ENCODE measurements at places on chromosomes 16 and 17.

GRCh38 chr17:78208486-78208885 is 5.6 kb upstream of the BIRC5 start:
- no peak for DNase-seq

DNA sequence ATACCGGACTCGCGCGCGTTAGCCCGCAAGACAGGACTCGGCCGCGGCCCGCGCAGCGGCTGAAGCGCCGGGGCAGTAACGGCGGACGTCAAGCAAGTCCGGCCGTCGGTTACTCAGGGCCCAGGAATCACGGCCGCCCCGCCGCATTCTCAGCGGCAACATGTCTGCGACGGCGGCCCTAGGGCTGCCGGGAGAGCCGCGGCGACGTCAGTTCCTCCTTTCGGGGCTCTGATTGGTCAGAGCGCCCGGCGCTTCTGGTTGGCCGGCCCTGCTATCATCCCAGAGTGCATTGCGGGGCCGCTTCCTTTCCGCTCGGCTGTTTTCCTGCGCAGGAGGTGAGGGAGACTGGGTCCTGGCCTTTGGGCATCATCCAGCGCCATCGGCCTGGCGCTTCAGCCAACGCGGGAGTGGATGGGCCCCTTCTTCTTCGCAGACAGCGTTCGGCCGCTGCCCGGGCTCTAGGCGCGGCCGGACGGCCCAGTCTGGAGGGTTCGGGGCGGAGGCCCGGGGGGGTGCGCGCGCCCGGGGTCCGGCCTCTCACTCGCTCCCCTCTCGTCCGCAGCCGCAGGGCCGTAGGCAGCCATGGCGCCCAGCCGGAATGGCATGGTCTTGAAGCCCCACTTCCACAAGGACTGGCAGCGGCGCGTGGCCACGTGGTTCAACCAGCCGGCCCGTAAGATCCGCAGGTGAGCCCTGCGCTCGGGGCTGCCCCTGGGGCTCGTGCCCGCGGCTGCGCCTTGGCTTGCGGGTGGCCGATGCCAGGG is at the start of gene RPL13:
RPL13 (plus strand) TSS at position 305 of the 764 bp plus-strand sequence; CDS start at position 583, 278 bp downstream.
- peak; percentile 90 for DNase-seq

GRCh38 chr17:33667671-33668070 is 374.6 kb upstream of the ASIC2 start:
- no peak for DNase-seq

- DNase-seq, result no peak
Measured at GRCh38 chr16:54284319-54284930, 2.2 kb downstream of the IRX3 start.

DNA sequence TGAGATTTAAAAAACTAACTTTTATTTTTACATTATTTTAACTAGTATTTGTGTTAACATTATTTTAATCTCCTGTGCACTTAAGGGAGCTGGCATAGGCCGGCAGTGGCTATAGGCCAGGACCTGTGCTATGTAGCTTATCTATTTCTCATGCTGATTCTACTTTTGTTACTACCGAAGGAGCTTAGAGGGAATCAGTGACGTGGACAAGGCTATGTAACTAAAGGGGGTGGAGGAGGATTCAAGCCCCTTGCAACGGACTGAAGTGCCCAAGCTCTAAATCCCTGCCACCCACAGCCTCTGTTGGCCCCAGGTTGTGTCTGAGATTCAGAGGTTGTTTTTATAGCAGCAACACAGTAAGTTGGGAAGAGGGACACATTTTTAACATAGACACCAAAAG is 356.4 kb downstream of the WWOX start:
- no peak for DNase-seq

DNA sequence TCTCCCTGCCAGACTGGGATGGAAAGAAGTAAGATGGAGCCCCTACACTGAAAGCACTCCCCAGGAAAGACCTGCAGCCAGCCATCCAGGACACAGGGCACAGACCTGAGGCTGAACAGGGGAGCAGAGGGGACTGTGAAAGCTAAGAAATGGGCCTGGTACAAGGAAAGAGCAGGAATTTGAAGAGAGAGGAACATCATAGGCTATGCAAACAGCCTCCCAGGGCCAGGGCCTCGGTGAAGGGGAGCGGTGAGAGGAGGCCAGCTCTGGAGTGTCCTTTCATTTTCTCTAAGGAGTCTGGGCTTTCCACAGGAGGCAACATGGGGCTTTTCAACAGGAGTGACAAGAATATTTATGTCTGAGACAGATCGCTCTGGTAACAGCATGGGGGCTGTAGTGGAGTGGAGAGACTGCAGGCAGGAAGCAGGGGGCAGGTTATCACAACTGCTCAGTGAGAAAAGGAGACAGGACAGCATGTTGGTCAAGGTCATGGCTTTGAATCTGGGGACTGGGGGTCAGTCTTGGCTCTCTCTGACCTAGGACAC is 50.1 kb downstream of the TOM1L2 start:
- no peak for DNase-seq

DNA sequence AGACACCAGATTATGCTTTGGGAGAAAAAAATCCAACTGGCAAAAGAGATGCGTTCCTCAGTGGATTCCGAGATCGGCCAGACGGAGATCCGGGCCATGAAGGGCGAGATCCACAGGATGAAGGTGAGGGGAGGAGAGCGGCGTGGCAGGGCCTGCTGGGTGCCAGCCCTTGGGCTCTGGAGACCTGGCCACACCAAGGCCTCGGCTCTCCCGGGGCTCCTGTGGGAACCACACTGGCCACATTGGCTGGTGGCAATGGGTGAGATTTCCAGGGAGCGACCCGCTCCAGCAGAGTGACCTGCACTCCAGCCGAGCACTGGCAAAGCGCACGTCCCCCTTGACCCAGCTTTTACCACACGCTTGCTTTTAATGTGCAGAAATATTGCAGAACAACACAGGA is 11.6 kb upstream of the GAA start:
- DNase-seq, result no peak

DNA sequence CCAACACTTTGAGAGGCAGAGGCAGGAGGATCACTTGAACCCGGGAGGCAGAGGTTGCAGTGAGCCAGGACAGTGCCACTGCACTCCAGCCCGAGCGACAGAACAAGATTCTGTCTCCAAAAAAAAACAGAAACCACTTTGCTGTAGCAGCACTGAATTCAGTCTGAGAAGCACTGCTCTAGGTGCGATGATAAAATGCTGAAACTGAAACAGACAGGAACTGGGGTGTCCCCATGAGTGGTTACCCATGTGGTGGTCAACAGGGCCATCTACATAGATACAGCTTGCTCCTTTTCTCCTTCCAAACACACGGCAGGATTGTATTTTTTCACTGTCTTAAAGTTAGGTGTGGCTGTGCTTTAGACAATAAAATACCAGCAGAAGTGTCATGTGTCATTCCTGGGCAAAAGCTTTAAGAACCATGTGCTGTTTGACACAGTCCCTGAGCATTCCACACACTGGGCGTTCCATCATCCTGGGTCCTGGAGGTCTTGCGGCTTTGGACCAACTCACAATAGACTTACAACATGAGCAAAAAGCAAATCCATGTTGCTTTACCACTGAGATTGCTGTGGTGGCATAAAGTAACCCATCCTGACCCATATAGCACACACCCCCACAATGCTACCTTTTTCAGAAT is 11.5 kb downstream of the GAS7 start:
- DNase-seq, result no peak

GRCh38 chr17:67628580-67629013 is 89.1 kb upstream of the NOL11 start:
- DNase-seq, result no peak

DNA sequence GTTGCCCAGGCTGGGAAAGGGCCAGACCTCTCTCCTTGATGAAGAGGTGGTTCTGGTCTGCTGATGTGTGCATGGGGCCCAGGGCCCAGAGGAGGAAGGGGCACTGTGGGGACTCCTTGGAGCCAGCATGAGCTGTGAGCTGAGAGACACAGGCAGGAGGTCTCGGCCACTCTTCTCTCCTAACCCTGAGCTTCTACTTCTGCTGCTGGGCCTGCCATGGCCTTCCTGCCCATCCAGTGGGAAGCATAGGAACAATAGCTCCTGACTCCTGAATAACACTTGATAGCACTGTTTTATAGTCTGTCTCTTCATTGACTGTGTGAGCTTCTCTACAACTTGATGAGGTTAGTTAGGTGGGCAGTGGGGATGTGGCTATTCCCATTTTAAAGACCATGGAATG is 181.1 kb downstream of the UTP18 start:
- no peak for DNase-seq

GRCh38 chr17:57622683-57623433 is 122.2 kb downstream of the CCDC182 start:
- peak; percentile 61 for DNase-seq

DNA sequence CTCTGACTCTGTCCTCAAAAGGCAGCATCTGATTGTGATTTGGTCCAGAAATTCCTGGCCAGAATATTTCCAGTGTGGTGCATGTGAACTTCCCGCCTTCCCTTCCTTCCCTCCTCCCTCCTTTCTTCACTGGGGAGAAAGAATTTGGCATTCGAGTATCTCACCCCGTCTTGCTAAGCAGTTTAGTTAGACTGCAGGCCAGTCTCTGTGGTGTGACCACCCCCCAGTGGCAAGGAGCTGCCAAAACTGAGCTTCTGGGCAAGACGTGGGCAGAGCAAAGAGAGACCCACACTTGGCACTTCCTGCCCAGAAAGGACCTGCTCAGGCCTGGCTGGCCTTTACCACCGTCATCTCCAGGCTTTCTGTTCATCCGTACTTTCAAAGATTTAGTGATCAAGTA is 36.4 kb downstream of the SNX20 start:
- DNase-seq, result peak; percentile 34

GRCh38 chr17:864315-864714 is 82.2 kb downstream of the MRM3 start:
- no peak for DNase-seq

DNA sequence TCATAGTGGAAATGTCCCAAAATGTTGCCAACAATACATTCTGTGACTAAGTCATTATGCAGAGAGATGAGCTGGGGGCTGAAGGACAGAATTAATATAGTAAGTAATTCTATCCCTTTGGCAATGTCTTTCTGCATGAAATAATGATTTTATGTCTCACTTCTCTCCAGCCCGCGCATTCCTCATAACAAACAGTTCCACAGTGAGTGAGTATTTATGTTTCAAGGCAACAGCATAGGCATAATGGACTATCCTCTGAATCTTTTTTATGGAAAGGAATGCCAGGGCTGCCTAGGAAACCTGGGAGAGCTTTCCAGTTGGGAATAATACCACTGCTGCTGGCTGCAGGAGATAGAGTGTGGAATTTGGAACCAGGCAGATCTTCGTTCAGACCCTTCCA is 477.7 kb downstream of the HS3ST4 start:
- no peak for DNase-seq

GRCh38 chr17:18037486-18037885 is 1.5 kb downstream of the ATPAF2 start:
- DNase-seq, result no peak

DNA sequence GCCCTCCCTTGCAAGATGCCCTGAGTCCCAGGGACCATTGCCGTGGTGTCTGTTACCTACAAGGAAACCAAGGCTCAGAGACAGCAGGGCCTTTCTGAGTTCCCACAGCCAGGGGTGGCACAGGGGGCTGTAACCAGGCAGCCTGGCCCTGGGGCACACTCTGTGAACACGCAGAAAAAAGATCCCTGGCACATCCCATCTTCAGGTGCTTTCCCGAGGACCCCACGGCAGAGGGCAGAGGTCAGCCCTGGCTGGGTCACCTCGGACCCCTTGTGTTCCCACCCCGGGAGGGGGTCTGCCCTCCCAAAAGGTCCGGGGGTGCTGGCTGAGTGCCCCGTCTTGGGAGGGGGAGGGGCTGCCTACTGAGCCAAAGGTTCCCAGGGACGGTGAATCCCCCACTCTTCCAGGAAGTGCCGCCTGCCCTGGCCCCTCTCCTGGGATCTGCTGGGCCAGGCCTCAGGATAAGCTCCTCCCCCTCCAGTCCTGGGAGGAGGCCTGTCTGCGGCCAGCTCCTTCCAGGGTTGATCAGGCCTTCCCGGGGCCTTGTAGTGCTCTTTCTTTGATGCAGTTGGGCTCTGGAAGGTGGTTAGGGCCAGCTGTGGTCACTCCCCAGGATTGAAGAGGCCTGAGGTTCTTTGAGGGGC is 8.1 kb downstream of the GLIS2 start:
- DNase-seq, result no peak

DNA sequence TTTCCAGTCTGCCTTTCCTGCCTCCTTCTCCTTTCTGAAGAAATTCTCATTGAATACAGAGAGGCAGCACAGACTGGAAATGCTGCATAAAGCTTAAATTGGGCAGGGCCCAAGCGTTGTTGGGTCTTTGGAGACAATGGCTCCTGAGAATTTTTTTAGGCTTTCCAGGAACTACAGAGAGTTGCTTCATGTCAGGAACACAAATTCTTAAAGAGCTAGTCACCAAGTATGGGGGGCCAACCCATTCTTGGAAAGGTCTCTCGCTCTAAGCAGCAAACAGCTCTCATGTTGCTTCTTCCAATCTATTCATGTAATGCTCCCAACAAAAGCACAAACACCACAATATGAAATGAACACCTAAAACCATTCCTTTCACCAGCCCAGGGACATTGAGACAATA is 6.9 kb downstream of the HNF1B start:
- DNase-seq, result no peak

DNA sequence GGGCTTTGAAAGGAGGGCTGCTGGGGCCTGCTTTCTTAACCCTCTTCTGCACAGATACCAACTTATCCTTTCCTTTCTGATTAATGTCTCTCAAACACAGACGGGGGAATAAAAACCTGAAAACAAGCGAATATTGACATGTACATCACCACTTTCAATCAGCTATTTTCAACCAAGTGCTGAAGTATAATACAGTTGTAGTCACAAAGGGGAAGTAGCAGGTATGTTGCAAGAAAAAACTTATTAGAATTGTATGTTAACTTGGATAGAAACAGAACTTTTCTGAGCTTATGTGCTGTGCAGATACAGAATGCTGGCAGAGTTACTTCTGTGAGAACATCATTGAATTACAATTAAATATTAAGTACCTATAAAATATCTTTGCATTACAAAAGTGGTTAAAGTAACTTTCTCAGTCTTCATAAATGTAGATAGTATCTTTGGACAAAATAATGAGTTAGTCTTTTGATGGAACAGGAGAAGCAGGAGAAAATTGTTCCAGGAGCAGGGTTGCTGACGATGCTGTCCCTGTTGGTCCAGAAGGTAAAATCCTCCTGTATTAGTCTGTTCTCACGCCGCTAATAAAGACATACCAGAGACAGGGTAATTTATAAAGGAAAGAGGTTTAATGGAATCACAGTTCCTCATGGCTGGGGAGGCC is 59.5 kb downstream of the RPTOR start:
- DNase-seq, result no peak

- DNase-seq, result no peak
Measured at GRCh38 chr16:15970202-15970601, 20.8 kb downstream of the ABCC1 start.

DNA sequence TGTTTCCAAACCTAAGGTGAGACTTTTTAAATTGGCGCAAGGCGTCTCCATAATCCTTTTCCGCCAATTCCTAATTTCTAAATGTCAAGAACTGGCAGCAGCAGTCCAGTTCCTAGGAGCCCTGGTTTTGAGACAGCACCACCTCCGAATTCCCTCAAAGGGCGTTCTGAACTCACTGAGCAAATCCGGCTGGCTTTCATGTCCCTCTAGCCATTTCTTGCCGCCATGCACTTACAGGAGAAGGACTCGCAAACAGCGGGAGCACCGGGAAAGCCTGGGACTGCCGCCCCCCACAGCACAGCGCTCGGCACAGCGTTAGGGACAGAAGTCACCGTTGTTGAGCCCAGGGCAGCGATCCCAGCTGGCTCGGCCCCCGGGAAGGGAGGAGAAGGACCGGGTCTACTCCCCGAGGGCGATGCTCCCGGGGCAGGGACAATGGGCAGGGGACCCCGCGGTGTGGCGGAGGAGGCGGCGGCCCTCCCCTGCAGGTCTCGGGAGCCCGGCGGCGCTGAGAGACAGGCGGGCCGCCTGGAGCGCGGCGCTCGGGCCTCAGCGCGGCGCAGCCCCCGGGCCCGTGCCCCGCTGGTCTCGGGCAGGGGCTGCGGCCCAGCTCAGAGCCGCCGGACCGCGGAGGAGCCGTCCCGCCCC is 545 bp downstream of the ARHGAP17 start:
- DNase-seq, result no peak

Data from stimulated activated naive B cell treated with anti-CD40 and anti-IgM and Interleukin-4, amounts not matched to agents 10 μg/mL and 1 μg/mL and 100 μg/mL, for 72 hours (primary cell).